IMR-90 (cell line): ENCODE measurements at places on chromosomes 1 and 21. TPM values are rescaled to one million over a fixed set of nuclear protein-coding genes. Genes with fewer than 3 reads are reported as not detected.

GIPC2 gene
- 0.18 and 0.28 TPM in 2 replicates for total RNA-seq

FAM177B gene
- total RNA-seq, result not detected in 2 replicates

IFI44L gene
- 0.18 and 0.28 TPM in 2 replicates for total RNA-seq

C4BPB gene
- not detected in 2 replicates for total RNA-seq

HMGCS2 gene
- not detected in 2 replicates for total RNA-seq

DNA sequence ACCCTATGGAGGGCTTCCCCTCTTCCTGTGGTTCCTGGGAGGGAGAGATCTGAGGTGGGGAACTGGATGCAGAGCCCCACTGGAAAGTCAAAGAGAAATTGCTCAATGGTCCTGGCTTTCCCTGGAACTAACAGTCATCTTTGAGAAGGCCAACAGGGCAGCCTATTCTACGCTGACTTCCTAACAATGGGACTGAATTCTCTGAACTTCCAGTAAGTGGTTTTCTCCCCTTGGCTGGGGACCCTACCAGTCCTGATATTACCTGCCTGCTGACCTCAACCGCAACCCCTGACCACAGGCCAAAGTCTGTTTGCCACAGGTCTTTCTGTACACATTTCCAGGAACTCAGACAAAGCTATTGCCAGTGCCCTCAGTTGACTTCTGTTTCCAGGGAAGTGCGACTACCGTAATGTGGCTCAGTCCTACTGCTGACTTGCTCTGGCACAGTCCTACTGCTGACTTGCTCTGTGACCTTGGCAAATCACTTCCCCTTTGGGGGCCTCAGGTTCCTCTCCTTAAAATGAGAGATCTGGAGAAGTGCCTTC is 55.3 kb downstream of the C8B start:
- DNase-seq, result no peak

DNA sequence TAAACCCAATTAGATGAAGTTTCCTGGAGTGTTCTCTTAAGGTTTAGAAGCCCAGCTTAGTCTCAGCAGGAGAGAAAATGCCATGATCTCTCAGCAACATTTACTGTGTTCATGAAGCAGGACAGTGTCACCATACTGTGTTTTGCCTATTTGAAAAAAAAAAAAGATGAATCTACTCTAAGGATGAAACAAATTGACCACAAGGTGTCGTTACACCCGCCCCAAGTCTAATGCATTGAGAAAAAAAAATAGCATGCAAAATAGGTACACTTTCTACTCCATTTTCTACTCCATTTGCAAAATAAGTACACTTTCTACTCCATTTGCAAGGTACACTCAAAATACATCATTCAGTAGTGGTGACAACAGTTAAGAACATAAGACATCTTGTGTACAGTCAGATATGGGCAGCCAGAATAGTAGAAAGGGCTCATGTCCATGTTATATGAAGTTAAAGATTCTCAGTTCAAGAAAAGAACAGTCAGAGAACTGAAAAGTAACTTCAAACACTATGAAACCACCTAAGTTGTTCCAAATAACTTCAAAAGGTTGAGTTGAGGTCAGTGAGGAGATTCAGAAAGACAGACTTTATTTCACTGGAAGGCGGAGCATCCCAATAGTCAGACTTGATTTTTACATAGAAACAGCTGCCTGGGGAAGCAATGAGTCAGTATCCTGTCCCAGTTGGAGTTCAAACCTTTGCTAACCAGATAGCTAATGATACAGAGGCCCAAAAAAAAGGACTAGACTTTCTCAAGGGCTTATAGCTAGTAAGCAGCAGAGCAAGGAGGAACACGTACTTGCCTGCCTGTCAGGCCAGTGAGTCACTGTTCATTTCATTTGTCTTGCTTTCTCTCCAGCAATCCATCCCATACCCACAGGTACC is 13.3 kb downstream of the PLPPR5 start:
- DNase-seq, result peak; percentile 93

GRCh38 chr1:182633657-182634281 is 29.6 kb upstream of the RGS16 start:
- DNase-seq, result no peak

DNA sequence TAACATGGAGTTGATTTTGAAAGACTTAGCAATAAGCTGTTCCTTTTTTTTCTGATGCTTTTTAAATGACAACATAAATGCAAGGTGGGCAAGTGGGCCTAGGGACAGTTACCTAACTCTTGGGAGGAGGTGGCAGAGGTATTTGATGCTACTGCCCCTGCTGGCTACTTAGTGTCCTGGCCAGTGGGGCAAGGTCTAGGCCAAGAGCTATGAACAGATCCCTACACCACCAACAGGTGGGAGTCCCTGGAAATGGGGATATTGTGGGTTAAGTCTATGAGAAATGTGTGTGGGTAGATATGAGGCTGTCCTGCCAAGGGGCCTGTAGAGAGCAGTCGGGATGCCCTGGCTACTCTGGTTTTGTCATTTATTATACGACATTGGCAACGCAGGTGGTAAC is 31.3 kb upstream of the B3GALT5 start:
- DNase-seq, result no peak

GRCh38 chr1:100414693-100415497 is 62.6 kb downstream of the CDC14A start:
- no peak for DNase-seq

GRCh38 chr1:156898161-156898566 is 4.6 kb downstream of the PEAR1 start:
- peak; percentile 72 for DNase-seq

GRCh38 chr1:48943393-48943792 is 166.7 kb upstream of the BEND5 start:
- DNase-seq, result no peak

- no peak for DNase-seq
Measured at GRCh38 chr21:44867464-44867863, 6.0 kb downstream of the PTTG1IP start.

DNA sequence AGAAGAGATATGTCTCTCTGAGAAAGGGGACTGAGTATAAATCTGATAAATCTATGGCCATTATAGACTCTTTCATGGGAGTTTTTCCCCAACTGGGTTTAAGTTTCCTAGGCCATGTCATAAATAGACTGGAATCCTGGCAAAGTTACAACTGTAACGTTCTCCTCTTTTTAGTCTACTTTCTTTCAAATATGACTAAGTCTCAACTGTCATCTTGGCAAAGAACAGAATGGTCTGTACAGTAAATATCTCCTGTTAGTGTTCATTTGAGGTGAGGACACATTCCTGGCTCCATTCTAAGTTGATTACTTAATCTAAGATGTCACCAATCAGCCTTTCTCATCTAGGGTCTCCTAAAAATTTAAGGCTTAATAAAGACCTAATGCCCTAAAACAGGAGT is 300.5 kb downstream of the BRINP2 start:
- DNase-seq, result no peak

DNA sequence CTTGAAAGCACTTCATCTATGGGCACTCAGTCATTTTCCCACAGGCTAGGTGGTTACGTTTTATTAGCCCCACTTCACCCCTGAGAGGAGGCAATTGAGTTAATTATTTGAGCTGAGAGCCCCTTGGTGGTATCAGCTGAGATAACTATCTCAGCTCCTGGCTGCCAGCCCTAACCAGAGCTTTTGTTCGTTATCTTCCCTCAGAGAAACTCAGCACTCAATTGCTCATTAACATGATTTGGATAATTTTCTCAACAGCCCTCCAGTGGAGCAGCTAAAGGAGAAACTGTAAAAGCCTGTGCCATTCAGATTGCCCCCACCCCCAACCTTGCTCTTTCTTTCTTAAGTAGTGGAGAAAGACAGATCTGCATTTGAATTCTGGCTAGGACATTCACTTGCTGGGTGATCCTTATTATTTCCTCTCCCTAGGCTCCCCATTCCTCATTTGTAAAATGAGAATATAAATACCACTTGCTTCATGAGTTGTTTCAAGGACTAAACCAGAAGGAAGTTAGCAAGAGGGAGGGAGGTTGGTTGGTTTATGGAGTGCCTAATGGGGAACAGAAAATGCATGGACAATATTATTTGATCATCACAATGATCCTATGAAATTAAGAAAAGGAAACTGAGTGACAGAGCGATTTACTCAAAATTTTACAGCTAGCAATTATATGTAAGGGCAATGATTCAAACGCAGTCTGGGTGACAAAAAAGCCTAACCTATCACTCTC is 218.7 kb upstream of the FGGY start:
- DNase-seq, result no peak

DNA sequence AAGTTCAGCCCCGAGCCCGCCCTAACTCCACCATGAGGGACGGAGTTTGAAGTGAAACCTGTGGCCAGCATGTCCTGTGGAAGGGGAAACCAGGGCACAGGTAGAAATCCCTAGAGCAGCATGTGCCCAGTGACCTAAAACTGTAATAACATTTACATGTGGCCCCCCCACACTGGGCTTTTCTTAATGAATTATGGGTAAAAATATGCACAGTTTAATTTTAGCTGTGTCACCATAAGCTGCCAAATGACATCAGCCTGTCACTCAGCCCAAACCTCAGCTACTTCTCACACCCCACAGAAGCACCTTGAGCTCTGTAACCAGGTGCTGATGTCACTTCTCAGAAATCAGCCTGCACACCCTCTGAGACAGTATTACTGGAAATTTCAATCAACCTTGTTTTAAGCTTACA is 50.0 kb upstream of the SLC19A1 start:
- DNase-seq, result no peak

- DNase-seq, result no peak
Measured at GRCh38 chr1:53409233-53409632, 50.0 kb upstream of the DMRTB1 start.

GRCh38 chr1:150813028-150813707 is 5.1 kb upstream of the CTSK start:
- DNase-seq, result peak; percentile 77

DNA sequence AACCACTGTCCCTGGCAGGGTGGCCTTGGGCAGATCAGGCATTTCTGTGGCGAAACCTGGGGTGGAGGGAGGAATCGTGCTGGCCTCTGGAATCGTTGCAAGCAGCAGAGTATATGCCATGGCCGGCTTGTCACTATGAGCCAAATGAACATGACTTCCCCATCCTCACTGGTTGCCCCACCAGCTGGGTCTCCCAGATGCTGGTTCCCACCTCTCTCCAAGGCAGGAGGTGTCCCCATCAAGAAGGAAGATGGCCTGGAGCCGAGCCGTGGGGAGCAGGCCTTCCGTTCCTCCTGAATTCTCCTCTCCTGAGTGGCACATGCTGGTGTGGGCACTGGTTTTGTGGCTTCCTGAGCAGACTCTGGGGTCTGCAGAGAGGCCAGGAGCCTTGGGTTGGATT is 60.2 kb upstream of the ACTRT2 start:
- DNase-seq, result no peak

GRCh38 chr1:234218078-234218477 is 155.2 kb upstream of the COA6 start:
- DNase-seq, result no peak

DNA sequence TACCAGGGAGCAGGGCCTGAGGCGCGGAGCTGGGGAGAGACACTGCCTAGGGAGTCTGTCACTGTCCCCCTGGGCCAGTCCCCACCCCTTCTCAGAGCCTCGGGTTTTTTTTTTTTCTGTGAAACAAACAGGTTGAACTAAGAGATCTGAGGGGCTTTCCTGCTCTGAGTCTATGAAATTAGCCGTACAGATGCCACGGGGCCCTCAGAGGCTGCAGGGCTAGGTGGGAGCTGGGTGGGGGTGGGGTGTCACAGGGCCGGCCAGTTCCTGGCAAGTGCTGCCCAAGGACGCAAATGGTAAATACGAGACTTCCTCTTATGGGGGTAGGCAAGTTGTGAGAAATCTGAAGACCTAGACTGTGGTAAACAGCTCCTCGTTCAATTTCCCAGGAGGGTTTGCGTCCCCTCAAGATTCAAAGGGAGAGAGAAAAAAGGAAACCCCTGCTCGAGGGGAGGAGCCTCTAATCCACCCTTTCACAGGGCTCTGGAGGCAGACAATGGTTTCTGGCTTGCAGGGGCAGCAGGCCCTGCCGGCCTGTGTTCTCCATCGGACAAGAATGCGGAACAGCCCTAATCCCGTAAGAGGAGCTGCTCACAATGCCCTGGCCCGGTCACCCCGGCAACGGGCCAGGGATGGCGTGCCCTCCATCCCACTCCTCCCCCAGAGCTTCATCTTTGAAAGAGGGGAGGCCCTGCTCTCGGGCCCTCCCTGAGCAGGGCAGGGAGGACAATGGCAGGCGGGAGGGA is 7.8 kb downstream of the NUAK2 start:
- peak; percentile 86 for DNase-seq
